ENCODE measurements at places on chromosomes 4 and X.
A peak's percentile ranks its signal among the peaks of the same experiment; 100 is the strongest.

- DNase-seq: no peak
Observed at GRCh38 chrX:76893930-76894329, 466.4 kb downstream of the MAGEE1 start.

GRCh38 chr4:68062501-68062900 lies 67.2 kb downstream of the TMPRSS11F start:
- DNase-seq: no peak

DNA sequence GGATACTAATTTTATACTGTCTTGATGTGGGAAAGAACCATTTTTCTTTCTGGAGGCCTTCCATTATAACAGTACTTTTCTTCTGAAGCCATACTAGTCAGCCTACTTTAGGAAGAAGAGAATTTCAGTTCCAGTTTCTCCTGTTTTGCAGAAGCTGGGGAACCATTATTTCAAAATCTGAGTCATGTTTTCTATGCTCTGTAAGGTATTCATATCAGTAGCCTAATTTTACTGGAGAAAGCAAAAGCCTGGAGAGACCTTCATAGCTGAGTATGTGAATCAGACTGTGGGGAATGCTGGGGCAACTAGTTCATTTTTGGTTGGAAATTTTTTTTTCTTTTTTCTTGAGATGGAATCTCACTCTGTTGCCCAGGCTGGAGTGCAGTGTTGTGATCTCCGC lies 22.4 kb downstream of the AFF1 start:
- no peak for DNase-seq

GRCh38 chrX:153620576-153620975 lies 21.6 kb upstream of the CCNQ start:
- DNase-seq: no peak

DNA sequence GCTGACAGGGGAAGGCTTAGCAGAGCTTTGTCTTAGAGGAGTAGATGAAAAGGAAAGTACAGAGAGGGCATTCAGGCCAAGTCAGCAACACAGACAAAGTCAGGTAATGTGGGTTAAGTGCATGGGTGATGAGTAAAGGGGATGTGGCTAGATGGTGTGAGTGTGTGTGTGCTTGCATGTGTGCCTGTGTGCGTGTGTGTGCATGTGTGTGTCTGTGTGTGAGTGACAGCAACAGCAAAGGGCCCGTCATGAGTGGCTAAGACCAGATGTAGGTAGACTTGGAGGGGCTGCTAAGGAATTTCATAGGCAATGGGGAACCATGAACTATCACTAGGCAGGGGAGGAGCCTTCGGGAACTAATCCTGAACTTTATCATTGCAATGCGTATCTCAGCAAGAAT lies 2.2 kb upstream of the GPR78 start:
- DNase-seq: no peak

- no peak for DNase-seq
Observed at GRCh38 chr4:146638333-146638785, 334 bp upstream of the POU4F2 start.

GRCh38 chr4:113146876-113147358 lies 97.5 kb downstream of the ANK2 start:
- DNase-seq: no peak

DNA sequence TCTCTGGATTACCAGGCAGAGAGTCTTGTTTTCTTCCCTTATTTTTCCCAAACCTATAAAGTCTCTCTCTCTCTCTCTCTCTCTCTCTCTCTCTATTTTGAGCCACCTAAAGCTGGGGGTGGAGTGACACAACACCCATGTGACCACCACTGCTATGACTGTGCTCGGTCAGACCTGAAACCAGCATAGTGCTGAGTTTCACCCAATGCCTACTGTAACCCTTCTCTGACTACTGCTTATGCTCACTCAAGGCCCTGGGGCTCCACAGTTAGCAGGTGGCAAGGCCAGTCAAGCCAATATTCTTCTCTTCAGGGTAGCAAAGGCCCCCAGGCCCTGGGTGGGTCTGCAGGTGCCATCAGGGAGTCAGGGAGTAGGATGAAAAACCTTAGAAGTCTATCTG lies 114.7 kb upstream of the ARMCX2 start:
- DNase-seq: no peak

- DNase-seq: no peak
Observed at GRCh38 chr4:100795581-100795980, 277.8 kb upstream of the EMCN start.

- DNase-seq: peak; percentile 16
Observed at GRCh38 chrX:56248492-56248891, 16.3 kb downstream of the KLF8 start.

GRCh38 chr4:1375761-1376322 lies 28.8 kb downstream of the UVSSA start:
- DNase-seq: no peak

DNA sequence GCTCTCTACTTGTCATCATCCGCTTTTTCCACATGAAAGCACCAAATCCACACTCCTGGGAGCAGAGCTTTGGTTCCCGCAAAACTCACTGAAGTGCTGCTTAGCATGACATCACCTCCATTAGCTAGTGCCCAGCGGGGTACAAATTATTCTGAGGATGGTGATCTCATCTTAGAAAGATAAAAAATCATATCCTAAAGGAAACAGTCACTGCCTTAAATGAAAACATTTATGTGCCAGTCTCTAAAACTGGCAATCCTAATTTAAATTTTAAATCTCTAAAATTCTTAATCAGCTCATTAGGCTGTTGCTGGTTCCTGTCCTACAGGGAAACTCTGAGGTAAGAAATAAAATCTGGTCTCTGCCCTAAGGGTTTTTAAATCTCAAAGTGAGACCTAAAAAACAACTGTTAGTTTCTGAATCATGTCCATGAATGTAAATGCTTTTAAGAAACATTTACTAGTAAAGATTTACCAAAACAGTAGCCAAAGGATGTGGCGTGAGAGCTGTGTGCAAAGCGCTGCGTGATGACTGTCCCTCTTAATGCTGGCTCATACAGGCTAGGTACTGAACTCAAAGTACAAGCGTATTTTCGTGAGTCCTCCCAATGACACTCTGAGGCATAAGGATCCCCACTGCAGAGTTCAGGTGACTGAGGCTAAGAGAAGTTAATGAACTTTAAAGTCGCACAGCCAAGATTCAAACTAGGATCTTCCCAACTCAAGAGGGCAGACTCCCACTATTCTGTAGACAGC lies 4.5 kb downstream of the CASP3 start:
- no peak for DNase-seq

DNA sequence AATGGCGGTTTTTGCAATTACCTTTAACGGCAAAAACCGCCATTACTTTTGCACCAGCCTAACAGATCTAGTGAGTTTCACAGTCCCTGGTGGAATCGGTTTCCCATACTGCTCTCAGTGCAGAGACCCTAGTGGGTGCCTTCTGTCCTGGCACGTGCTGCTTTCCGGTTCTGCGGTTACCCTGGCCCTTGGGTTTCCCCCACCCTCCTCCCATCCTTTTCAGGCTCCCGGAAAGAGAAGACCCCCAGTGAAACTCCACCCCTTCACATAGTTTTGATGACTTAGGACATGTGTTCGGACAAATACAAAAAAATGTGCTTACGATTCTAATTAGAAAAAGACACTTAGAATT lies 36.9 kb downstream of the NLGN3 start:
- DNase-seq: peak; percentile 32

DNA sequence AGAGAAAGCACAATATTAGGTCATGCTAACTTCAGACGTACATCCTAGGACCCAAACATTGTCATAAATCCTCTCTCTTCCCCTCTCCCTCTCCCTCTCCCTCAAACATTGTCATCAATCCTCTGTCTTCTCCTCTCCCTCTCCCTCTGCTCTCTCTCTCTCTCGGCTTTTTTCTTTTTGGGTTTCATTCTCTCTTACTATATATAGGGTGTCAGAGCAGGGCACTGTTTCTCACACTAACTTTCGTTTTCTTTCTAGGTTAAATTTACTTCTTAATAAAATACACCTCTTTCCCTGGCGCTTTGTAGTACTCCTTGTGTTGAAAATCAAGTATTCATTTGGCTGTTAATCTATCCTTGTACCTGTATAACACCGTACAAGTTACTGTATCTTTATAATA lies 37.0 kb upstream of the HERC5 start:
- no peak for DNase-seq

DNA sequence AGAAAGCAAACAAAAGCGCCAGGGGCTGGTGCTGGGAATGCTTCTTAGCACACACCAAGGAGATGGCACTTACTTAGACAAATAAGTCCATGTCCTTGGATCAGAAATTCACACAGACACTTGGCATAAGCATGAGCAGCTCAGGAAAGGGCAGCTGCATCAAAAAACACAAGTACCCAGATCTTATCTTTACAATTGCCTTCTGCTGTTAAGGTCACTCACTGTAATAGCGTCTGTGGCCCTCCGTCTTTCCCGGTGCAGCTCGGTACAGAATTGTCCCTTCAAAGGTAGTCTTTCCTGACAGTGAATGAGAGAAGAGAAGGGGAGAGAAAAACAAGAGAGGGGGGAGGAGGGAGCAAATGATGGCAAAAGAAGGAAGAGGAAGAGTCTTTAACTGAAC lies 172.1 kb upstream of the MAP3K15 start:
- no peak for DNase-seq

DNA sequence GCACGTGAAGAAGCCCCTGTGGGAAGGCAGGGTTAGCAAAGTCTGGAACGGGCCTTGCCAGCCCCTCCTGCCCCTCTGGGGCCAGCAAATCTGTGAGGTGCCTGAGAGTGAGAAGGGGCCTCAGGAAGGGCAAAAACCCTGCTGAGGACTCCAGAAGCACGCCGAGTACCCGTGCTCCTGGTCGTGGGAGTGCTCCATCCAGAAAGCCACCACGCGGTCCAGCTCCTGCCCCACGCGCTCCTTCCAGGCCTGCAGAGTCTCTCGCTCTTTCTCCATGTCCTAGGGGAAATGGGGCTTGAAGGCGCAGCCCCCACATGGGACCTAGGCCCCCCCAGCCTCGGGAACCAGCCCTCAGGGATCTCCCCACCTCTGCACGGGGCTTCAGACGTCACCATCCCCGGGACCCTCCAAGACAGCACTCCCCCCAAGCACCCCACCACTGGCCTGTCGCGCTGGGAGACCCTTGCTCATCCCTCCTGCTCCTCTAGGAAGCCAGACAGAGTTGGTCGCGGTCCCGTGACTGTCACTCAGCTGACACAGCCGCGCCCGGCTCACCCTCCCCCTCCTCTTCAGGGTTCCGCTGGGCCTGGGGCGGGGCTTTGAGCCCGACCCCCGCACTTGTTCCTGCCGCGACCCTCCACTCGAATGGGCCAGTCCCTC lies at the start of gene RENBP:
TSS of gene RENBP (minus strand) at position 504 of the 660 bp plus-strand sequence. CDS start at position 471, 33 bp downstream.
- DNase-seq: no peak

DNA sequence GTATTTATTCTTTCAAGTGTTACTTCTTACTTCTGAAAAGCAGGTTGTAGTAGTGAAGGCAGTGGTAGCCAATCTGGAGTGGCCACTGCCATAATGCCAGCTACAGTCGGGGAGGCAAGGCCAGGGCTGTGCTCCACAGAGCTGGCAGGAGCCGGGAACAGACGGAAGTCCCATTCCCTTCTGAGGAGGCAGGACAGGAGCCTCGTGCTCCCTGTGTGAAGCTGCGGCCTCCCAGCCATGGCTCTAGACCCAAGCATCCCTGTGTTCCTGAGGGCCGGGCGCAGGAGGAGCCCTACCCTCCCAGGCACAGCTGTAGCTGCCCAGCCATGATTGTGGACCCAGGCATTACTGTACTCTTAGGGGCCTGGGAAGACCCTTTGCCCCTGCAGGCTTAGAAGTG lies 461.8 kb downstream of the ADGRL3 start:
- no peak for DNase-seq

- no peak for DNase-seq
Observed at GRCh38 chr4:98945297-98945850, 16.4 kb upstream of the EIF4E start.

DNA sequence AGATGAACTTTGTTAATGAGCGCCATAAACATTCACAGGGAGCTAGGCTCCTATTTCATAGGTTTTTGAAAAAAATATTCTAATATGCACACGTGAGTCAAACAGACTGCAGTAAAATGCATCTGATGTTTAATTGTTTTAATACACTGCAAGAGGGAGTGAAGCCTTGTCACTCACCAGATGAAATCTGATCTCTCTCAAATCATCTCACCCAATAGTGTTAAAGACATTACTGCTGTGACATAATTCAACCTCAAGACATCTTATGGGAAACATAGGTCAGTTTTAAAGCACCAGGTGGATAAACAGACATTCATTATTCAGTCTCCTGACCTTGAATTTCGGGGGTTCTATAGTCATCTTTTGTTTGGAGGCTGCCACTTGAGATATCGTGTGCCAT lies 148.3 kb downstream of the MAML3 start:
- no peak for DNase-seq

- DNase-seq: no peak
Observed at GRCh38 chr4:141238186-141238585, 17.5 kb downstream of the ZNF330 start.

GRCh38 chrX:23552303-23552702 lies 115.0 kb upstream of the PRDX4 start:
- DNase-seq: no peak

DNA sequence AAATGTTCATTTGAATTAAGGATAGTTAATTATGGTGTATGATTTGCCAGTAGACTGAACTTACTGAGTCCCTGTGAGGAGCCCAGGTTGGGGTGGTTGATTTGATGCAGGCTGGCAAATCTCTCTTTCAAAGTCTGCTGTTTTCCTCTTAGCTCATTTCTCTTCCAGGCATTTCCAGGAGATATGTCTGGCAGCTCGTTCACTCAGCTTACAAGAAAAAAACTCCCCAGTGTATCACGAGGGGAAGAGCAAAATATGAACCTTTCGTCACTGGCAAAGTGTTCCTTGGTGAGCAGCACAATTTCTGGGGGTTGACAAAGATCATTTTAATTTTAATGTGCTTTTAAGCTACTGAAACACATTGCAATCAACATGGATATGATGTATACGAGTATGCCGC lies 244.2 kb downstream of the CBLL2 start:
- no peak for DNase-seq

- DNase-seq: peak; percentile 54
Observed at GRCh38 chrX:150731795-150732194, 38.6 kb downstream of the MTMR1 start.
